Activated CD8-positive, alpha-beta memory T cell treated with anti-CD3 and anti-CD28 coated beads for 24 hours (primary cell): ENCODE measurements at places on chromosomes 16 and 17.

DNA sequence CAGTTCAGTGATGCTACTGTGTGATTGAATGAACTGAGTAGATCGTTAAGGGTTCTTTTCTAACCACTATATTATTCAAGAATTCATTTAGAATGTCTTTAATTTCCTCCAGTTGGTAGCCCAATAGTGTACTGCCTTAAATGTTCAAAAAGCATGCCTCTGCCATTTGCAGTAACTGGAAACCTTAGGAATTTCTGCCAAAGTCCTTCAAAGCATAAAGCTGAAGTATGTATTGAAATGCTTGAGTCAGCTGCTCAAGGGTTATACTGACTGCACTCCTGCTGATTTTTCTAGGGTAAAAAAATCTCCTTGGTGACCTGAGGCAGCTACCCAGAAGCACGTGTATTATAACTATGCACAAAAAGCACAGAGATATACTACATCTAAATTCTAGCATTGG lies 56.5 kb downstream of the SNTB2 start:
- no peak for DNase-seq

DNA sequence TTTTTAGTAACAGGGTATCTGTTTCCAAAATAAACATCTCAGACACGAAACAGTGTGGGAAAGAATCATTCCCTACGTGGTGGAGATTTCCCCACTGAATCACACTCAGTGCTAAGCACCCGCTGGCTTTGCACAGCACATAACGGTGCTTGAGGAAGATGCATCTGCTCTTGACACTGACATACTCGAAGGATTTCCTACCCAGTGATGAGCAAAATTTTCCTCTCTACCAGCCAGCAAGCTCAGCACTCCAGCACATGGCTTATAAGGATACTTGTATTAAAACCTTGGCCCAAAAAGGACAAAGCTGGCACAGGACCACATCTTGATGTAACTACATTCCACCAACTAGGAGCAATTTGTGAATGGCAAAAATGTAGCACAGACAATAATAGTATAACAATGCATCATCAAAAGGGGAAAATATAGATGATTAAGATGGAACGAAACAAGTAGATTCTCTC lies 59.0 kb downstream of the ANKFY1 start:
- no peak for DNase-seq

DNA sequence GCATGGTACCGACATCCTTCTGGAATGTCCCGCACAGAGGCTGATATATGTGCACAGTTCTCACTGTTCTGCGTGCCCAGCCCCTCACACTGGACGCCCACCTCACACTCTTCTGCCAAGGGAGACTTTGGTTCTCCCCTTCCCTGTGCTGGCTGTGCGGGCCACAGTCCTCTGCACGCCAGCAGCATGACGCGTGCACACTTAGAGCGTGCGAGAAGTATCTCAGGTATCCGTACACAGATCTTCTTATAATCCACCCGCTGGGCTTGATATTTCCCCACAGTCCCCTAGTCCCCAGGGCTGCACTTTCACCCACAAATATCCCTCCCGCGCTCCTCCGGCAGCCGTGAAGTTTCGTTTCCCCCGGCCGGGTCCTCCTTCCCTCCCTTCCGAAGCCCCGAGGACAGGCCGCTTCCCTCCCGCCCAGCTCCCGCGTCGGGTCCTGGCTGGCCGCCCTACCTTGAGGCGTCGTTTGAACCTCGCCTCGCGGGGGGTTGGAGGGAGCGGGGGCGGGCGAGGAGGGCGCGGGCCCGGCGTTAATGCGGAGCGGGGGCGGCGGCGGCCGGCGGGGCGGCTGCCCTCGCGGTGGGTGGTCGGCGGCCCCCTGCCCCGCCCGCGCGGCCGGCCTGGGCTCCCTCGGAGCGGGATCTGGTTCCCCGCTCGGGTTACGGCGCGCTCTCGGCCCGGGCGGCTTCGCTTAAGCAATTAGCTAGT lies 5.0 kb upstream of the FOXF1 start:
- no peak for DNase-seq

GRCh38 chr17:38440614-38441397 lies 12.5 kb downstream of the ARHGAP23 start:
- DNase-seq: no peak

GRCh38 chr17:77254951-77255825 lies 114.4 kb downstream of the SEC14L1 start:
- no peak for DNase-seq

GRCh38 chr17:17232303-17232621 lies 4.7 kb downstream of the FLCN start:
- DNase-seq: no peak
